ENCODE measurements at places on chromosomes 3 and 15.

GRCh38 chr3:31917303-31918005, 63.6 kb downstream of the OSBPL10 start:
- no peak for DNase-seq

- no peak for DNase-seq
Observed at GRCh38 chr3:25056036-25056755, 371.9 kb upstream of the RARB start.

DNA sequence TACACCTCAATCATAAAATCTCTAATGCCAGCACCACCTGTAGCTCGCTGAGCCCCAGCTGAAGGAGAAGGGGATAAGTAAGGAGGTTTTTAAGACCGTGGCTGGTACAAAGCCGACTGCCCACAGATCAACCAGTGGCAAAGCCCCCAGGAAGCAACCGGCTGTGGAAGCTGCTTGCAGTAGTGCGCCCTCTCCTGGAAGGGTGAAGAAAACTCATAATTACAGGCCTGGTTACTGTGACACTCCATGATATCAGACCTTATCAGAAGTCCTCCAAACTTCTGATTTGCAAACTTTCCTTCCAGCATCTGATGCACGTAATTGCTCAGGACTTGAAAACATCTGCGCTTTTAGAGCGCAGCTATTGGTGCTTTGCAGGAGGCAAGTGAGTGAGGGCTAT, 63.1 kb upstream of the MCTP2 start:
- no peak for DNase-seq

GRCh38 chr15:42456971-42457370, 34.0 kb downstream of the ZNF106 start:
- no peak for DNase-seq

GRCh38 chr15:41205315-41205714, 25.2 kb downstream of the EXD1 start:
- DNase-seq, result no peak

DNA sequence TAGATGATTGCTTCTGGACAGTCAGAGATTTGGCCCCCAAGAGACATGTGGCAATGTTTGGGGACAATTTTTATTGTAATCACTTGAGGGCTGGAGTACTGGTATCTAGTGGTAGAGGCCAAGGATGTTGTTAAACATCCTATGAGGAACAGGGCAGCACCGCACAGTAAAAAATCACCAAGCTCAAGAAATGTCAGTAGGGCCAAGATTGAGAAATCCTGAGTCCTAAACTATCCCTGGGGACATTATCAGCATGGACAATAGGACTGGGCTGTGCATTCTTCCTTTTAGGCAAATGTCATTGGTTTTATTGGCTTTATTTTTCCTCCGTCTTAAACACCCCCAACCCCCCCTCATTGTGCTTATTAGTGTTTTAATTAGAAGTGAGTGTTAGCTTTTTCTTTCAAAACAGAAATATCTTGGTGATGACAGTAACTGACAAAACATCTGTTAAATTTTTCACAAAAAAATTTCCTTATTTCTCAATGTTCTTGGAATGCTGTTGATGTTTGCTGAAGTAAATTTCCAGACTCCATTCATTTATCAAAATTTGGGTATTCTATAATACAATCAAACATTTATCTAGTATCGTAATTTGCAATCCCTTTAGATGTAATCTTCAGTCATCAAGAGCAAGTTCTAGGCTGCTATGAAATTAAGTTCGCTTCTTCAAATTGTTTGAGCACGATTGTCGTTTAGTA, 944.4 kb downstream of the VGLL3 start:
- no peak for DNase-seq

- no peak for DNase-seq
Observed at GRCh38 chr15:67150023-67150860, 84.8 kb downstream of the SMAD3 start.

- DNase-seq, result no peak
Observed at GRCh38 chr15:37929238-37929637, 5.2 kb upstream of the TMCO5A start.

DNA sequence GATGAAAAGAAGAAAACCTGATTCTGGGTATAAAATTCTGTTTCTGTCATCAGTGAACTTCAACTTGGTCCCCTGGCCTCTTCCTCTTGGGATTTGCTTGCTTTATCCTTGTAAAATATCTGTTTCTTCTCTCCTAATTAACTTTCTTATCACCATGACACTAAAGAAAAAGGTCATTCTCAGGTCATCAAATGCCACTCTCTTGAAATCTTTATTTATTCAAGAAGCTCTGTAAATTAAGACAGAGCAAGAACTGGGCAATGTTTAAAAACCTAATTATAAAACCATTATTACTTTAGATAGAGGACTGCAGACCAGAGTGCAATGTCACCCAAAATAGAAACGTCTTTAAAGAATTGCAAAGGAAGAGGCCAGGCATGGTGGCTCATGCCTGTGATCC, 6.0 kb upstream of the LIPC start:
- DNase-seq, result no peak

DNA sequence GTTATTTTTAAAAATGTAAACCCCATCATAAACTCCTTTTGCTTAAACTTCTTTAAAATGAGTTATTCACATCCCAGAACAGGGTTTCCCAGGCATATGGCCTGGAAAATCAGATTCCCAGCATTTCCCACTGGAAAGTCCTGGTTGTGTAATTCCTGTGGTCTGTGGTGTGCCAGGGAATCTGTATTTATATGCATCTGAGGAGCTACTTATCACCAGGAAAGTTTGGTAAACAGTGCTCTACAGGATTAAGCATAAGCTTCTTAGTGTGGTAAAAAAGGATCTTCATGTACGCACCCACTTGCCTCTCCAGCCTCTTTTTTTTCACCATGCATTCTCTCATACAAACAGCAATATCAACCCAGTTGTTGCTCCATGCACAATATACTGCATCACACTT, 28.2 kb downstream of the MEIS2 start:
- DNase-seq, result no peak

DNA sequence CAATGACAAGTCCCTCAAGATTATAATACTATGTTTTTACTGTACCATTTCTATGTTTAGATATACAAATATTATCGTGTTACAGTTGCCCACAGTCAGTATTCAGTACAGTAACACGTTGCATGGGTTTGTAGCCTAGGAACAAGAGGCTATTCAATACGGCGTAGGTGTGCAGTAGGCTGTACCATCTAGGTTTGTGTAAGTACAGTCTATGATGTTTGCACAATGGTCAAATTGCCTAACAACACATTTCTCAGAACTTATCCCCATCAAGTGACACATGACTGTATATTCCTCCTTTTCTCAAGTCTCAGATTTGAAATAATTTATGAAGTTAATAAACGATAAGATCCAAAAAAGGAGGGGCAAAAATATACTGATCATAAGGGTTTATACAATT, 21.7 kb downstream of the ZDHHC3 start:
- DNase-seq, result no peak

GRCh38 chr15:80572337-80572736, 122.8 kb upstream of the ABHD17C start:
- DNase-seq, result no peak

GRCh38 chr3:11423868-11424267, 151.7 kb downstream of the ATG7 start:
- DNase-seq, result no peak

DNA sequence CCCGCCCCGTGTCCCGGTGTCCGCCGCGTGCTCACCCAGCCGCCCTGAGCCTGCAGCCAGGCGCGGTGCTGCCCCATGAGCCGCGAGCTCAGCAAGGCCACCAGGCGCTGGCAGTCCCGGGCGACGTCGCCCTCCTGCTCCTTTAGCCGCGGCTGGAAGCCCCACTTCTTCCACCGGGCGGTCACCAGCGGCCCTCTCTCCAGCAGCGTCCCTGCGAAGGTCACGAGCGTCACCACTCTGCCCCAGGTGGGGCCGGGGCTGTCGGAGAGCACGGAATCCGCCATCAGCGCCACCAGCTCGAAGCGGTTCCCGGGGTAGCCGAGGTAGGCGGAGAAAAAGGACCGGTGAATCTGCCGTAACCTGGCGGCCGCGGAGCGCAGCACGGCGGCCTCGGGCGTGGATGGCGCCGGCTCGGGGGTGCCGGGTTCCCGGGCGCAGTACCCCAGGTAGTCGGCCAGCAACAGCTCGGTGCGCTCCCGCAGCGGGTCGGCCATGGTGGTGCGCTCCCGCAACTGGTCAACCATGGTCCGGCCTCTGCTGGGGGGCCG, 298 bp downstream of the BCL2L10 start:
- no peak for DNase-seq

- no peak for DNase-seq
Observed at GRCh38 chr15:56428821-56429458, 36.0 kb downstream of the MNS1 start.

DNA sequence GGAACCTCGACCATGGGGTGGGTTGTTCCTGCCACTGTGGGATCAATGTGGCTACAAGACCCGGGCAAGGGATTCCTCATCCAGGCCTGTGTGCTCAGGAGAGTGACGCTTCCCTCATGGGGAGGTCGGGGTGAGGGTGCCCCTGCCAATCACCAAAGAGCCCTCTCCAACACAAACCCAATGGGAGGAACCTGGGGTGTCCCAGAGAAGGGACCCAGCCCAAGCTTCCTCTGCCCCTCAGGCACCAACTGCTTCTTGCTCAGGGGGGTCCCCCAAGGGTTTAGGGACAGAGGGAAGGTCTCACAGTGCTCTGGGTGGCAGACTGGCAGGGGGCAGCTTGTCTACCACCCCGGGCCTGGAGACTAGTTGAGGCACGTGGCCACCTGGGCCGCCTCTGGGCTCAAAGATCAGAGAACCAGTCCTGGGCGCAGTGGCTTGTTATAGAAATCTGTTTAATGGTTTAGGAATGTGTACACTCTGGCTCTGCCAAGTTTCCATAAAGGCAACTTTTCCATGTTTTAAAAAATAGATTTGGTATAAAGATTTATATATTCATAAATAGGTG, 26.6 kb downstream of the GP9 start:
- no peak for DNase-seq

- no peak for DNase-seq
Observed at GRCh38 chr3:14997941-14998340, 50.6 kb downstream of the NR2C2 start.

GRCh38 chr15:49624056-49624455, 3.2 kb downstream of the DTWD1 start:
- no peak for DNase-seq

DNA sequence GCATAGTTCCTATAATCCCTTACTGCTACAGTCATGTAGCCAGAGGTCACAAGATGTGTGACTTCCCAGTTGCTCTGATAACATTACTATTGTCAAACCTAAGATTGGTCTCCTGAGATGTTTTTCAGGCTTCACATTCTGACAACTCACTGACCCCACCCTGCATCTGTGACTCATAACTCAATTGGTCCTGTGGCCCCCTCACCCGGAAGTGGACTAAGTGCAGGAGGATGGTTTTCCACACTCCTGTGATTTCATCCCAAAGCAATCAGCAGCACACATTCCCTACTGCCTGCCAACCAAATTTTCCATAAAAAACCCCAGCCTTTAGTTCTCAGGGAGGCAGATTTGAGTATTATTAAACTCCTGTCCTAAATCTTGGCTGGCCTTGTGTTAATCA, 564.9 kb upstream of the ZNF385D start:
- no peak for DNase-seq

GRCh38 chr15:79956354-79956939, 14.5 kb downstream of the BCL2A1 start:
- no peak for DNase-seq

DNA sequence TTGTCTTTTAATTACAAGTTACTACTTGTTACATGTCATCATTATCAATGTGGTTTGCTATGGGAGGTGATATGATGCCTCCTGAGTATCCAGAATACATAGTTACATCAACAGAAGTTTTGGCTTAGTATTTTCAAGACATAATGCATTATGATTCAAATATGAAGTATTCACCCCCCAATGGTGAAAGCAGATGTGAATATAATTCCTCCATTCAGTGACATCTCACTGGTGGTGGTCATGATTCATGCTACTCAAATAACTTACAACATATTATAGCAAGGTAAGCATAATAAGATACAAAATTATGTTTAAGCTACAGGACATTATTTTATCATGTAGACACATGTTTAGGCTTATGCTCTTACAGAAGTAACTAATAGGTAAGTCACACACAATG, 34.9 kb upstream of the TTBK2 start:
- no peak for DNase-seq

- DNase-seq, result no peak
Observed at GRCh38 chr3:71752831-71753700, 589 bp upstream of the GPR27 start.

DNA sequence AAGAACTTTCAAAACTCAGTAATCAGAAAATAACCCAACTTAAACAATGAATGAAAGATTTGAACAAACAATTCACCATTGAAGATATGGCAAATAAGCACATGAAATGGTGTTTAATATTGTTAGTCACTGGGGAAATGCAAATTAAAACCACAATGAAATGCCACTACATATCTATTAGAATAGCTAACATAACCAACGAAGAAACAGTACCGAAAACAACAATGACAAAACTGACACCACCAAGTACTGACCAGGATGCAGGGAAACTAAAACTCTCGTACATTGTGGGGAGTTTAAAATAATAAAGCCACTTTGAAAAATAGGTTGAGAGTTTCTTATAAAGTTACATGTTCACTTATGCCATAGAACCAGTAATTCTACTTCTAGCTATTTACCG, 69.1 kb downstream of the KBTBD8 start:
- DNase-seq, result no peak

DNA sequence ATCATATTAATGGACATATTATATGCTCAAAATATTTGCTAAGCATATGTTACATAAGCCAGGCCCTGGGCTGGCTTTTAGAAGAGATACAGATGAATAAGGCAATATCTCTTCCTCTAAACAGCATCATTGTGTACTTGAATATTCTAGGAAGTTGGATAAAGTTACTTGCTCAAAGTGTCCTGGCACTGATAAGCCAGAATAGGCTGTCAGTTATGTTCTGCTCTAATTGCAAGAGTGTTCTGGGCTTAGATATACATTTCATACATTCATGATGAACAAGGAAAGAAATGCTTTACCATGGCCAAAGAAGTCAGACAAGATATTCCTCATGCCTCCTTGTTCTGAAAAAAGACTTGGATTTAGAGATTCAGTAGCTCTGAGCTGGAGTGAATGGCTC, 40.7 kb downstream of the KBTBD12 start:
- DNase-seq, result no peak

GRCh38 chr3:169334991-169335390, 328.5 kb downstream of the MECOM start:
- DNase-seq, result no peak

- DNase-seq, result no peak
Observed at GRCh38 chr15:60762638-60763037, 283.7 kb upstream of the ICE2 start.

DNA sequence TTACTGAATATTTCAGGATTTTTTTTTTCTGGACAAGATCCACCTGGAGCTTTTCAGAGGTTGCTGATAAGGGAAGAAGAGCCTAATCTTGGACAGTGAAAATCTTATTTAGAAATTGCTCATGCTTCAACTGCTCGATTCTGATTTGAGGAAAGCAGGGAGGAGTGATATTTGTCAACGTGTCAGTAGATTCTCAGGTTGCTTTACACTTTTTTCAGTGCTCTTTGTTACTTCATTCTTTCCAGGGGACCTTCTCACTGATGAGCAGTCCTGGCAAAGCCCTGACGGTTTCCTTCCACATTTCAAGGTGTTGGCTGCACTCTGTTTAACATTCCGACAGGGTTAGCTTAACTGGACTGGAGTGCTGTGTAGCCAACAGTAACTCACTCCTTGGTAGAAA, 24.1 kb upstream of the RARB start:
- DNase-seq, result no peak
